Right cardiac atrium (tissue), 5 donors: ENCODE measurements at places on chromosomes 5 and 9. TPM values are rescaled to one million over a fixed set of nuclear protein-coding genes. Genes with fewer than 3 reads are reported as not detected.

GRCh38 chr9:93132287-93132927 is 1.6 kb downstream of the NINJ1 start:
- peak; percentile 92 for DNase-seq

GRCh38 chr5:126438267-126438666 is 15.1 kb downstream of the GRAMD2B start:
- no peak for DNase-seq

DNA sequence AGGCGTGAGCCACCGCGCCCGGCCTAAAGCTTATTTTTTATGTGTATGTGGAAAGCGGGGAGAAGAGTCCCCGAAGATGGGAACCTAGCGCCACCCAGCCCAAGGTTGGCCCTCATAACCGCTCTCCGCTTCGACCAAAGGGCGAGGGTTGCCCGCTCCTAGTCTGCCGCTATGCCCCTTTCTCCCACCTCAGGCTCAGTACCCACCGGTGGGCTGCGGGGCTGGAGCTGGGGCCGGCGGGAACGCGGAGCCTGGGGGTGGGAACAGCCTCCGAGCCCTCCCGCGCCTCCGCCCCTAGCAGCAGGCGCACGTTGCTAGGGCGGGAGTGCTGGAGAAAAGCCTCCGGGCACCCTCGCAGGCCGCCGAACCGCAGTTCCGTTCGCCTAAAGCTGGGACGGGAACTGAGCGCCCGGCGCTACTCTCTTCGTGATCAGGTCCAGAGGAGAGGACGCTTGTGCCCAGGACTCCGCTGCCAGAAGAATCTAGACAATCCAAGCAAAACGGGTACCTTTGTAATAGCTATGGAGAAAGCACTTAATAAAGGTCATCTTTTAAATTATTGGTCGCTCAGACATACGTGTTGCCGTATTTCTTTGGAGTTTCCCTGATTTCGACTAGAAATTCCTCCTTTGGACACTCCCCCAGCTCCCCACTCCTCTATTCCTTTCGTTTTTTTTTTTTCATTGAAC is at the start of gene WDR31:
Gene WDR31 (minus strand): TSS at position 265 of the 689 bp plus-strand sequence. CDS start 8,253 bp downstream, outside the sequence.
- peak; percentile 88 for DNase-seq

DNA sequence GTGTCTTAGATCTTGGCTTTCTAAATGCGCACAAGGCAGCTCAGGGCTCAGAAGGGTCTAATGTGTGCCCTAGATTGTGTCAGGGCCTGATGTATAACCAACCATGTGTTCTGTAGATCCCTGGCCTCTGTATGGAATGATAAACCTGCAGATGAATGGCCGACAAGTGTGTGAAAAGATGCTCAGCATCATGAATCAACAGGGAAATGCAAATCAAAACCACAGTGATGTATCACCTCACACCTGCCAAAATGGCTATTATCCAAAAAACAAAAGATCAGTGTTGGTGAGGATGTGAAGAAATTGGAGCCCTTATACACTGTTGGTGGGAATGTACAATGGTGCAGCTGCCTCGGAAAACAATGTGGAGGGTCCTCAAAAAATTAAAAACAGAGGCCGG is 489.8 kb downstream of the SEMA5A start:
- no peak for DNase-seq

- DNase-seq, result no peak
These were observed 72.9 kb downstream of the C9orf50 start for GRCh38 chr9:129547869-129548570.

DNA sequence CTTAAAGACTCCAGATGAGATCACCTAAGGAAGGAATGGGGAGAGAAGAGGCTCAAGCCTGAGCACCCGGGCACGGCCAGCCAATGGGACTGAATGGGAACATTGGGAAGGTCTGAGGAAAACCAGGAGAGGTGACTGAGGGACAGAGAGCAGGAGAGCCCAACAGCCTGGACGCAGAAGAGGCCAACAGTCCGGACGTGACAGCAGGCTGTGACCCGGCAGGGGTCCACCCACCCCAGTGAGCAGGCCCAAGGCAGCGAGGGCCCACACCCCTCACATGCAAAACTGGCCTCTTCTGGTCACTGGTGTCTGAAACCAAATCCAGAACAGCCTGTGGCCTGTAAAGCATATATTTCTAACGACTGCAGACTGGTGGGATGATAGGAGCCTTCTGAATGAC is 7.6 kb upstream of the SPTLC1 start:
- DNase-seq, result no peak

DNA sequence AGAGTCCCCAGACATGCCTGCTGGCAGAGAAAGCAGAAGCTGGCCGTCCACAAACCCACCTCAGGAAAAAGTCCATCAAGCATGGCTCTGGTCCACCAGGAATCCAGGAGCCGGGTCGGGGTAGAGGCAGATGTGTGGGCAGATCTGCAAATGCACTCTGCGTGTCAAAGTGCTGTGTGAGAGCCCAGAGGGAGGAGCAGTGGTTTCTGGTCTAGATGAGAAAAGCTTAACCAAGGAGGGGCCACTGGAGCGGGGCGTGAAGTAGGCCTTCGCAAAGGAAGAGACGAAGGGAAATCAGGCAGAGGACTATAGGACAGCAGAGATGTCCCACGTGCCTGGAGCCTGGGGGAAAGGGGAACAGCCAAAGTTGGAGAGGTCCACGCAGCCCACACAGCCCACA is 40.0 kb downstream of the TTLL11 start:
- DNase-seq, result no peak

- DNase-seq, result no peak
These were observed 204.9 kb downstream of the ZNF462 start for GRCh38 chr9:107067739-107068416.

GRCh38 chr5:67089200-67089725 is 107.3 kb downstream of the CD180 start:
- no peak for DNase-seq

DNA sequence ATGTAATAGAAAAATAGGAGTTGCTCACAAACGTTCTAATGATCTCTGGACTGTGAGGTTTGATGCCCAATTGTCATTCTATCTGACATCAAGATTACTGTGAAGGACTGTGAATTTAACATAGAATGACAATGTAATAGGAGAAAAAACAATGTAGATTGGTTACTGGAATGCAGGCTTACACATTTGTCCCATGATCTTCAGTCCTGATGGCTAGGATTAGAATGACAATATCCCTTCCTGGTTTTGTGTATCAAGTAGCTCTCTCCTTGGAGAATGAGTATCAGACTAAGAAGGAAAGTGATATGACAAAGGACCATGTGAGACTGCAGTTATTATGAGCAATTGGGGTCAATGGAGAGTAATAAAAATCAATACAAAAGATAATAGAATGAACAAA is 862.2 kb upstream of the C9orf72 start:
- DNase-seq, result no peak

Gene ACOT12
- total RNA-seq, result not detected

DNA sequence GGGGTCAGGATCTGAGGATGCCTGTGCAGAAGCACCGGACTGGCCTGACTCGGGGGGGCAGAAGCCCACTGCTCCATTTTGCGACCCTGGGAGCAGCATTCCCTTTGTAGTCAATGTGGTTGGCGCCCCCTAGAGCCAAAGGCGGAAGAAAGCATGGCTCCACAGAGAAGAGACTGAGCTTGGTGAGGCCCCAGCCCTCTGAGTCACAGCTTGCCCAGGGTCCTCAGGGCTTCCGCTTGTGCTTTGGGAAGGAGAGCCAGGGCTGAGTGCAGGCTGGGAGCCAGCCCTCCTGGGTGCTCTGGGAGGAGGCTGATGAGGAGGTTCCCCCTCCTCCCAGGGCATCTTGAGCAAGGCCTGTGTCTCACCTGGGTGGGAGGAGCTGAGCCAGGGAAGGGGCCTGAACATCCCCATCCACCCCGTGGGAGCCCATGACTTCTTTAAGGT is 5.5 kb upstream of the AQP3 start:
- peak; percentile 60 for DNase-seq

DNA sequence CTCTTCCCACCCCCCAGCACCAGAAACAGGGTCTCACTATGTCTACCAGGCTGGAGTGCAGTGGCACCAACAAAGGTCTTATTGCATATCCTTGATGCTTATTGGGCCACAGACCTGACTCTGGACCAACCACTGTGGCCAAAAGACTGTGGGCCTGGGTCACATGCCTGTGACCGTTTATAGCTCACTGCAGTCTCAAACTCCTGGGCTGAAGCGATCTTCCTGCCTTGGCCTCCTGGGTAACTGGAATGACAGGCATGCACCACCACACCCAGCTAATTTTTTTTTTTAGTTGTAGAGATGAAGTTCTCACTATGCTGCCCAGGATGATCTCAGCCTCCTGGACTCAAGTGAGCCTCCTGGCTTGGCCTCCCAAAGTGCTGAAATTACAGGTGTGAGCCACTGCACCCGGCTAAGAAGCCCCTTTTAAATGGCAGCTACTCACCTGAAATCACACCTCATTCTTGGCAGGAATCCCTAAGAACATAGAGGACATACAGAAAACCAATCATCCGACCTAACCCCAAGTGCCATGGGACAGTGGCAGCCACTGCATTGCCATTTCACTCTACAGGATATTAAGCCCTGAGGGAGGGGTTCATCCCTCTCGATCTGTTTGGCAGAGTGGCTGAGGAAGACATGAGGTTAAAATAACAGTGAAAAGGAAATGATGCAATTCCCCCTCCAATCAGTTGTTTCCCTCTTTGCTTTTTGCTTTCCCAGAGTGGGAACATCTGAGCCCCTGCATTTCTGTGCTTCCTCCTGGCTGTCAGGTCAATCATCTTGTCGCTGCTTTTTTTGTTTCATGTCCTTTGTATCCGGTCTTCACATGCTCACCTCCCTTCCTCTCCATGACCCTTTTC is 74.6 kb downstream of the LRRC70 start:
- no peak for DNase-seq
